GM12892 (cell line): ENCODE measurements at places on chromosomes 5 and 9.

DNA sequence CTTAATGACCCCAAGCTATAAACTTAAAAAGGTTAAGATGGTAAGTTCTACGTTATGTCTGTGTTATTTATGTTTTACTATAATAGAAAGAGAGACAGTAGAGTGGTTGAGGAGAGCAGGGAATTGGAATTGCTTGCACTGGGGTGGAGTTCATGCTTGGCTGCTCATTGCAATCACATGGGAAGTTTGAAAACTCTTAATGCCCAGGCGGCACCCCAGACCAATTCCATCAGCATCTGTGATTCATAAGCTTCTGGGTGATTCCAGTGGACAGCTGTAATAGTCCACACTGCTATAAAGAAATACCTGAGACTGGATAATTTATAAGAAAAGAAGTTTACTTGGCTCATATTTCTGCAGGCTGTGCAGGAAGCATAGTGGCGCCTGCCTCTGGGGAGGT is 323.9 kb upstream of the MSX2 start:
- DNase-seq = no peak

- DNase-seq = no peak
Observed at GRCh38 chr9:6382681-6383080, 30.3 kb upstream of the UHRF2 start.

DNA sequence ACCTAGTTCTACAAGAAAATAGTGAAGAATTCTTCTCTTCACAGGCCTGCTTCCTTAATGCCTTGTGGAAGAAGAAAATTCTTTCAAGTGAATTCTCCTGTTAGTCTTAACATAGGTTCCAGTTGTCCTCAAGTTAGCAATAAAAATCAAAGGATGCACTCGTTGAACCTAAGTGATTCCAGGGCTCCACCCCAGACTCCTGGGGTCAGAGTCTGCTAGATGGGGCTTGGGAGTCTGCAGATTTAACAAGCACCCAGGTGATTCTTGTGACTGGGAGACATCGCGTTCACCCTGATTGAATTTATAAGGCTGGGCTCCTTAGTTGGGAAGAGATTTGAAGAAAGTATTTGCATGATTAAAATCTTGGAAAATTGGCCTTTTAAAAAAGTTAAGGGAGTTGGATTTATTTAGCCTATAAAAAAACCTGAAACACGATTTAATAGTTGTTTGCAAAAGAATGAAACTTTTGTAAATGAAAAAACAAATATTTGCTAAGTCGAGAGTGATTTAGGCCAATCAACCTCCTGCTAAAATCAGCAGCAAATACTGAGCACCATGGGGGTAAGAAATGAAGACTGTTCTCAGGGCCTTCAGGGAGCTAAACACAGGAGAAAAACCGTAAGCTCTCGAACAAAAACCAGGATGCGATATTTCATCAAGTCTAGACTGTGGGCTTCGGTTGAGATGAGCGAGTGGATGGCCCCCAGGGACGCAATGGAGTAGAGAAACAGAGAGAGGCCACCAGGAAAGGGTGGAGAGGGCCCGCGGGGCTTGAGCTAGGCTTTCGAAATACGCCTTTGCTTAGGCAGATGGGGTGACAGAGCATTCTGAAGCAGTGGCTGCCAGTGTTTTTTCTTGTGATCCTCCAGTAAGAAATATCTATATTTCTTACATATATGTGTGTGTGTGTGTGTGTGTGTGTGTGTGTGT is 86.9 kb upstream of the TTC23L start:
- DNase-seq = no peak

GRCh38 chr5:176780176-176781053 is 29.9 kb upstream of the UNC5A start:
- no peak for DNase-seq

GRCh38 chr5:131252824-131253171 is 11.1 kb upstream of the CDC42SE2 start:
- no peak for DNase-seq

DNA sequence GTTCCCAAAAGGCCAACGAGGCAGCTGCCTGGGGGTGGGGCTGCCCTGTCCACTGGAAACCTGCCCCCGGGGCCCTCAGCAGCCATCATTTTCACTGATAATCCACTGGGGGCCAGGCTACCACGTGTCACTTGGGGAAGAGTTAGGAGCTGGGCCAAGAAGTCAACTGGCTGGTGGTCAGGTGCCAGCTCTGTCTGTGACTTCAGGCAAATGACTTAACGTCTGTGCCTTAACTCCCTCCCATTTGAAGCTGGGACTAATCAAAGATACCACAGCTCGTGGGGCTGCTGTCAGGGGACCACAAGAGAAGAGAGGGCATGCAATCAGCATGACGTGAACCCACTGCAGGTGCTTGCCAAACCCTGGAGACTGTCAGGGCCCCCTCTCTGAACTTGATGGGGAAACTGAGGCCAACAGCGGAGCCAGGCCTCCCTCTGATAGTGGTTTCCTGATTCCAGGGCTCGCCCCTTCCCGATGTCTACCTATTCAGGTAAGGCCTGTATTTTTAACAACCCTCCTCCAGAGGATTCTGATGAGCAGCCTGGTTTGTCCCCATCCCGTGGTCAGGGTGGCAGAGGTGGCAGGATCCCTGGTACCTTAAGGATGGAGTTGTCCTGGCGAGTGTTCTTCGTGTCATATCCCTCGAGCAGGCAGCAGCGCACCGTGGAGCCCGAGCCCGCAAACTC is 12.3 kb upstream of the DPM2 start:
- no peak for DNase-seq

DNA sequence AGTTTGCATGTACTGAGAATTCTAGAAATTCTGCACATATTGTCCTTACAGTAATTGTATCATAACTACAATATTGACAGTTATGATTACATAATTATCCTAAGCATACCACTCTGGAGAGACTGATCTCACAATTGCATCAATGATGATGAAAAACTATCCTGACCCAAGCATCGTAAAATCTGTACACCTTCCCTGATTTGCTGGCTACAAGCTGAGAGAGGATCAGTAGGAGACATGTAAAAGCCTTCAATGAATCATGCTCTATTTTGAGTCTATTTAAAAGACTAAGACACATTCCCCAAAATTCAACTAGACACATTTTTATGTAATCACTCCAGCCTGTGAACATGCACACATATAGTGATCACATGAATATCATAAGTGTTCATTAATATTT is 1833.8 kb downstream of the EFNA5 start:
- no peak for DNase-seq

- no peak for DNase-seq
Observed at GRCh38 chr5:175422058-175422457, 21.9 kb downstream of the DRD1 start.

DNA sequence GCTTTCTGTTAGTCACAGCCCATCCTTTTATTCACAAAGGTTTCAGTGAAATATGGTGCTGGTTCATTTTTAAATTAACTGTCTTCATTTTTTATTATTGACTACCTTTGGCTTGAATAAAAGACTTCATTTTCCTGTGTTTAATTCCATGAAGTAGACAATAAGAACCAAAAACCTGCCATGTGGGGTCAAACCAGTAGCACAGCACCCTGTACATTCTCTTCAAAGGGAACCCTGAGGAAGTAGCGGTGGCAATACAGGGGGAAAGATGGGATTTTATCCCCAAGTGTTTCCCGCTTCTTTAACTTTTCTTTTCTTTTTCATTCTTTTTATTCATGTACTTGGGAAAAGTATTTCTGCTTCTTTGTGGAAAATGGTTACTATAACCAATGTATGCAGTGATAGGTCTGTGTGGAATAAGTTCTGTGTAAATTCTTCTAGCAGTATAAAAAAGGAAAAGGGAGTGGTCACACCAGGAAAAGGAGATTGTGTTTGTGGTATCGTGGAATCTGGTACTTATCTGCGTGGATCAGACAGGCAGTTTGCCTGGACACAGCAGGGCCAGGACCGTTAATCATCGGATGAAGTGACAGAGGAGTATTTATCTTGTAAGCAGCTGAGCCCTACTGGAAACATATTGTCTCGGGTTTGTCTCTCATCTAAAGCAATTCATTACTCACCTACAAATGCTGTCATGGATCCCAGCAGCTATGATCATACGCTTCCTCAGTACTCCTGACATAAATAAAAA is 94.2 kb downstream of the PPIC start:
- no peak for DNase-seq

GRCh38 chr5:106959387-106959786 is 711.4 kb downstream of the EFNA5 start:
- no peak for DNase-seq

GRCh38 chr9:94872083-94872833 is 145.8 kb downstream of the AOPEP start:
- no peak for DNase-seq

DNA sequence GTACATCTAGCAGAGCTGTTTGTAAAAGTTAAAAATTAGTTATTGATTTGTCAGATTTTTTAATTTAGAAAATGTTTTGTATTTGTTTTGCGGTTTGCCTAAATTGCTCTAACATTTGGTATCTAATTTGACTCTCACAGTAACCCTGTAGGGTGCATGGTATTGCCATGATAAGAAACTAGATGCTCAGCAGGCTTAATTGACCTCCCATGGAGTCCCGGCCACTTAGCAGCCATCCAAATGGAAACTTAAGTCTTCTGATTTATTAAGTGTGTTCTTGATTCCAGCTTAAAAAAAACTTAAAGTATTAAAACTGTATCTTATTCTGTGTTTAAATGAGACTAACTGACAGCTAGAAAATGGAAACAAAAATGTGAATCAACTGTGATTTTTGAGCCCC is 54.5 kb downstream of the CAST start:
- no peak for DNase-seq

- no peak for DNase-seq
Observed at GRCh38 chr9:121295662-121296191, 27.8 kb downstream of the GSN start.

GRCh38 chr5:142819825-142820224 is 49.6 kb downstream of the ARHGAP26 start:
- no peak for DNase-seq

DNA sequence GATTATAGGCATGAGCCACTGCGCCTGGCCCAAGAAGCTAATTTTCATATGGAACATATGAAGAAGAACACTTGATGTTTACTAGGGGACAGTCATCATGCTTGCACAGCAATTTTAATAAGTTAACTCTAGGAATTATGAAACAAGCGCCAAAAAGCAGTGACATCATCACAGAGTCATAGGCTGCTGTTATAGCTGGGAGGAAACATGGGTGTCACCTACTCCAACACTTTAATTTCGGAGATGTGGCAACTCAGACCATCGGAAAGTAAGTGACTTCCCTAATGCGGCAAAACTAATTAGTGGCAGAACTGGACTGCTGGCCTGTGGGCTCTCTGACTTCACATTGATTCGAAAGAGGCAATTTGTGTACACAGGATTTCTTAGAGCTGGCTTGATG is 38.1 kb upstream of the EQTN start:
- no peak for DNase-seq

DNA sequence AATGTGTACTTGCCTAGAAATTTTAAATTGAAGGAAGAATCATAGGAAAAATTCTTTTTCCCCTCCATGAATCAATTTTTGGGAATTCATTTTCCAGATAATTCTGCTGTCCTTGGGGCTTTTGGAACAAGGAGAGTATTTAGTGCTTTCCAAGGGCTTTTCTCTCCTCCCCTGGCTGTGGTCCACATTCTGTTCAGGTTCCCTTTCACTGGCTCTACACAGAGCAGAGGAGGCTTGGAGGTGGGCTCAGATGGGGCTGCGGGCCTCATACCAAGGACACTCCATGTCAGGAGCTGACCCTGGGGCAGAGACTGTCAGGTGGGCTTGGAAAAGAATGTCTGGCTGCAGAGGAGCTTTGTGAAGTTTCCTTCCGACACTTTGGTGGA is 128.1 kb downstream of the GADD45G start:
- no peak for DNase-seq

GRCh38 chr9:23702311-23702922 is 123.6 kb downstream of the ELAVL2 start:
- no peak for DNase-seq
